ENCODE measurements at places on chromosomes 2 and 18. TPM values are rescaled to one million over a fixed set of nuclear protein-coding genes. Genes with fewer than 3 reads are reported as not detected.

GRCh38 chr2:75321599-75321922 is 122.2 kb upstream of the TACR1 start:
- no peak for DNase-seq

DNA sequence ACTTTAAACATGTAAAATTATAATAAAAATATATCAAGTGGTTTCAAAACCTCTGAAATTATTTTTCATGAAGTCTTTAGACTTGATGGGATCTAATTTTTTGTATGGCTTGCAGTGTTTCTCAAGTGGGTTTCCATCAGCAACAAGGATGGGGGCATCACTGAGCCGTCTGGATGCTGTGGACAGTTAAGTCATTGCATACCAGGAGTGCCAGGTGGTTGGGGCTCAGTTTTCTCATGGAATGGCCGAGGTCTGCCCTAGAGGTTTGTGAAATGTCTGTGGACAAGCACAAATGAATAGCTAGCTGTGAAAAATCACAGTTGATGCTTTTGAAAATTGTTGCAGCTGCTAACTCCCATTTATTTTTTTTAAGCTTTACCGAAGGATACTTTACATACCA is 1.7 kb downstream of the PRELID3A start:
- peak; percentile 26 for DNase-seq

DNA sequence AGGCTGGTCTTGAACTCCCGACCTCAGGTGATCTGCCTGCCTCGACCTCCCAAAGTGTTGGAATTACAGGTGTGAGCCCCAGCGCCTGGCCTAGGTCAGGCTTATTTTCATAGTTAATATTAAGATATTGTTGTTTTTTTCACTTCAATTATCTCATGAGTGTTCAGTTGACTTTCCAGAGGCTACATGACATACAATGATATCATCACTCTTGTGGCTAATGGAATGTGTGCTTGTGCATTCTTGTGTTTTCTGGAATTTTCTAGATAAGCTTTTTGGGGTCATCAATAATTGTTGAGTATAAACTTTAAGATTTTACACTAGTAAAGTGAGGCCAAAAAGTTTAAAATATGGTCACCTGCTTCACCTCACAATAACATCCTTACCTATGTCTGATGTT is 180.9 kb downstream of the FIGN start:
- DNase-seq, result no peak

GRCh38 chr2:43171789-43172188 is 54.6 kb downstream of the ZFP36L2 start:
- peak; percentile 66 for DNase-seq

GRCh38 chr2:150465703-150466569 is 21.5 kb downstream of the RND3 start:
- peak; percentile 70 for DNase-seq

DNA sequence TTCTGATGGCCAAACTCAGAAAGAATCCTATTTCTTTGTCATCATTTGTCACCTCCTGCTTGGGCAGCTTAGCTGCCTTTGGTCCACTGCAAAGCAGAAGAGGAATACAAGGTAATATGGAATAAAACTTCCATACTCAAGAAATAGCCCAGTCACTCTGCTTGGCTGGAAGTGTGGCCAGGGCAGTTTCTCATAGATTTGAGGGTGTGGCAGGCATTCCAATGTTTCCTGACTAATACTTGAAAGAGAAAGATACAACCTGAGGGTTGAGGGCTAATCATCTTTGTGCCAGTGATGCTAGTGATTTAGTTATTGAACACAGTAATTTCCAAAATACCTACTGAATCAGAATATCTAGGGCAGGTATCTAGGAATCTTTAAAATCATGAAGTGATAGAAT is 83.1 kb downstream of the FAM161A start:
- peak; percentile 24 for DNase-seq

GRCh38 chr2:122186761-122187222 is 431.3 kb downstream of the TSN start:
- DNase-seq, result no peak

GRCh38 chr2:192159736-192160135 is 35.0 kb downstream of the TMEFF2 start:
- DNase-seq, result no peak

DNA sequence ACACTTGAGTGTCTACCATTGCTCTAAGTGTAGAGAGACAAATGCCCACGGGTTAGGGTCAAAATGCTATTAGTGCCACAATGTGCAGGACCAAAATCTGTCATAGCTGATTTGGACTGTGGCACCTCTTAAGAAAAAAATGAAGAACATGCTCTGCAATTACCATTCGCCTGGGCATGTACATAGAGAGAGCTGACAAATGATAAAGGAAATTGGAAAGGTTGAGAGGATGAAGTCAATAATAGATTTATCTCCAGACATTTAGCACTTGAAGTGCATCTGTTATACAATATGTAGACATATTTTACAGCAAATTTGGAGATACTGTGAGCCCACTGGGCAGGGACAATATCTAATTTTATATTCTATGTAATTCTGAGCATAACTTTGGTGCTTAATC is 804.4 kb downstream of the SATB2 start:
- no peak for DNase-seq

- DNase-seq, result no peak
Measured at GRCh38 chr18:78720456-78721237, 259.0 kb upstream of the SALL3 start.

GRCh38 chr2:157840568-157841156 is 35.5 kb downstream of the ACVR1 start:
- DNase-seq, result peak; percentile 39

DNA sequence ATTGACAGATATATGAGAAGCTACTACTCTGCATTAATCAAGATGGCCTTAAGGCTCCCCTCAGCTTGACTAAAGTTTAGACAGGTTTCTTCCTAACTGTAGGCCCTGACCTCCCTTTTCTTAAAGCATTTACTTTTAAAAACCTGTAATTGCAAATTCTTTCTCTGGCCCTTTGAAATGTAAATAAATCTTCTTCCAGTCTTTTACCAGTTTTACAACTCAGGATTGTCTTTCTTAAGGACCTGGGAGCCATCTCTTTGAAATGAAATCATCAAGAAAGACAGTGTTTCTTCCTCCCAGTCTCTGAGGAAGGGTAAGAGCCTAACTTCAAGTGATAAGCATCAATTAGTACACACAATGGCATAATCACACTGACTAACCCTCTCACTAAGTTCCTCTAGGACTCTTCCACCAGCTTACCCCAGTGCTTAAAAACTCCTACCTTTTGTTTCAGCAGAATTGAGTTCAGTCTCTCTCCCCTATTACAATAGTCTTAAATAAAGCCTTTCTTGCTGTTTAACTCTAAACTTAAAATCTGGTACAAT is 58.7 kb upstream of the CDH20 start:
- no peak for DNase-seq

GRCh38 chr2:240224676-240225075 is 84.2 kb upstream of the OTOS start:
- DNase-seq, result peak; percentile 84

- peak; percentile 60 for DNase-seq
Measured at GRCh38 chr2:150538651-150539201, 51.3 kb upstream of the RND3 start.

- no peak for DNase-seq
Measured at GRCh38 chr2:10304458-10305253, 2.0 kb downstream of the HPCAL1 start.

DNA sequence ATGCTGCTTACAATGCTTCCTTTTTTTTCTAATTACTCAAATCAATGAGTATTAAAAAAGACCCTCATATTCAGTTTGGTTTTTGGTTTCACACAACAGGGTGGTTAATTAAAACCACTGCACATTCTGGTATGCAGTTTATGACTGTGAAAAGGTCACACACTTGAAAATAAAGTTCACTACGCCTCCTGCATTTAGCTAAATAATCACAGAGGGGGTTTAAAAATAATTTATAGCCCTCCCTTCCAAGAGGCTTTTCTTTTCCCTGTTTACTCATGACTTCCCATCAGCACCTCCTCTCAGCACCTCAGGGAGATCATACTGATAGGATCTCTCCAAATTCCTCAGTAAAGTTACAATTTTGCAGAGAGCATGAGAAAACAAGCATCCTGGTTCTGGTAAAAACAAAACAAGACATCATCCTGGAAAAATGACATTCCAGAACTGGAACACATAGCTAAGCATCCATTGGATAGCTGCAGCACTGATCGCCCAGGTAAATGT is 129.5 kb upstream of the TMEM200C start:
- DNase-seq, result no peak

DNA sequence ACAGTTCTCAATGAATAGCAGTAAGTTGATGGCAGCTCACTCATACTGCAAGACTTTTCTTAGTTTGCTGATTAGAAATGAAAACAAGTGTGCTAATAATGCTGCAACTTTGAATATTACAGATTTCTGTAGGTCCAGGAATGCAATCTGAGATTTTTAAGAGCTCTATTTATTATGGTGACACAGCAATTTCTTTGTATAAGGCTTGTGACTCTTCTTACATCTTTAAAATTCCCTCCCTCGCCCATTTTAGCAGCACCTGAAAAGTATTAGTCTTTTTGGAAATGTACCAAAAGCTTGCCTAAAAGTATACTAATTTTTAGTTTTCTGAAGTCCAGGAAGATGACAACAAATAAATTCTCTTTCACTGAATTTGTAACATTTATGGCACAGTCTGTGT is 4.4 kb upstream of the HTR2B start:
- DNase-seq, result no peak

- DNase-seq, result no peak
Measured at GRCh38 chr2:39534095-39534711, 97.1 kb upstream of the MAP4K3 start.

CROCC2 gene
- not detected for total RNA-seq

NT5DC4 gene
- not detected for total RNA-seq

LOXL3 gene
- total RNA-seq, result 14.2 TPM

CD8B2 gene
- total RNA-seq, result not detected

CHRNG gene
- not detected for total RNA-seq

LYG2 gene
- not detected for total RNA-seq

ARHGAP28 gene
- 3.8 TPM for total RNA-seq

CNTNAP5 gene
- not detected for total RNA-seq

HNMT gene
- total RNA-seq, result 14.2 TPM
